ENCODE measurements at places on chromosomes 1 and 21.
A peak's percentile ranks its signal among the peaks of the same experiment; 100 is the strongest.

DNA sequence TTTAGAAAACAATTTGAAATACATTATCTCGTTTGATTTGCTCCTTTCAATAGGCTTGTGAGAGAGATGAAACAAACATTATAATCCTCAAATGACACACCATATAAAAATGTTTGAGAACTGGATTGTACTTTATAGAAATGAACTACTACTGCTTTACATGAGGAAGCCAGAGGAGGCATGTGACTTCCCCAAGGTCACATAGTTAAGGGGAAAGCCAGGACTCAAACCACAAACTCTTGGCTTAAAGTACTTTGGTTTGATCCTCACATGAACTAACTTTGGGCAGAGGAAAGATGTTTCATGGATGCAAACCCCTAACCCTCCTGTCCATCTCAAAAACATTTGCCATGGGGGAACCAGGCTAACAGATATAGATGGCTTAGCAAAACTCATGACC is 4.7 kb downstream of the ARHGEF11 start:
- DNase-seq, result peak; percentile 45

DNA sequence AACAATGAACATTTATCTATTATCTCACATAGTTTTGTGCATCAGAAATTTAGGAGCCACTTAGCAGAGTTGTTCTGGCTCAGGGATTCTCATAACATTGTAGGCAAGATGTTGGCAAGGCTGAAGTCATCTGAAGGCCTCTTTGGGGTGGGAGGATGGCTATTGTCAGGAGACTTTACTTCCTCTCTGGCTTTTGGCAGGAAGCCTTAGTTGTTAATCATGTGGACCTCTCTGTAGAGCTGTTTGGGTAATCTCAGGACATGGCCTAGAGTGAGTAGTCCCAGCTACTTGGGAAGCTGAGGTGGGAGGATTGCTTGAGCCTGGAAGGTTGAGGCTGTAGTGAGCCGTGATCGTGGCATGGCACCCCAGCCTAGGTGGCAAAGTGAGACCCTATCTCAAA is 40.2 kb downstream of the RASAL2 start:
- peak; percentile 79 for DNase-seq

- no peak for DNase-seq
Measured at GRCh38 chr1:236888903-236889302, 93.8 kb downstream of the MTR start.

DNA sequence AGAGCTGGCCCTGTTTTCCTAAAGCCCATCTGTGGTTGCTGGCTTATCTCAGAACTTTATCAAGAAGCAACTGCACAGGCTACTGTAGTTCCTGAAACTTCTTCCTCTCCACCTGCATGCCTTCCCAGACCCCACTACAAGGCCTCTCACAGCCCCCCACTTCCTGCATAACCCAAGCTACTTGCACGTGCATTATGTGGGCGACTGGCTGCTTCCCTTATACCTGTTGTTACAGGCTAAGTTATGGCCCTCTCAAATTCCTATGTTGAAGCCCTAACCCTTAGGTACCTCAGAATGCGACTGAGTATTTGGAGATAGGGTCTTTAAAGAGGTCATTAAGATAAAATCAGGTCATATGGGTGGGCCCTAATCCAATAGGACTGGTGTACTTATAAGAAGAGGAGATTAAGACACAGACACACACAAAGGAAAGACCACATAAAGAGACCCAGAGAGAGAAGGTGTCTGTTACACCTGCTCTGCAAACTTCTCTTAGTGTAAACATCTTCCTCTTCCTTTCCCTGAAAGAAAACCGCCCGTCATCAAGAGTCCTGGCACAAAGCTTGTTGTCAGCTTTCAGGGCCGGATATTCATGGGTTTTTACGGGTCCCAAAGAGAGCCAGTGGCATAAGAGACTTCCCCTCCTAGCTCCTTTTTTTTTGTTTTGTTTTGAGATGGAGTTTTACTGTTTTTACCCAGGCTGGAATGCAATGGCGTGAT is 5.1 kb downstream of the ZNF496 start:
- no peak for DNase-seq

DNA sequence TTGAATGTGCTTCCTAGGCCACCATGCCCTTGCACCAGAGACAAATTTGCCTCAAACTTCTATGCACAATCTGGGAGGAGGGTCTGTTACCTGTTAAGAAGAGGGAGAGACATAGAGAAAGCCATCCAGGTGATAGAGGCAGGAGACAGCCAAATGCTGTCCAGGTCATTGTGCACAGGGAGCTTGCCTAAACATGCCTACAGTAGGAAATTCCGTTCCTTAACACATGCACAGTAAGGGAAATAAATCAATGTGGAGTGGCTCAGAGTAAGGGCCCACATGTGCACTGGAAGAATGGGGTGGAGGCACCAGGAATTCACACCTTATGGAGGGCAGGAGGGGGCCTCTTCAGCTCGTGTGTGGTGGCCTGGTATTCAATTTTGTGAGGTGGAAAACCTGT is 19.5 kb upstream of the CREG1 start:
- no peak for DNase-seq
